ENCODE measurements at places on chromosomes 12 and 14.
A peak's percentile ranks its signal among the peaks of the same experiment; 100 is the strongest.

DNA sequence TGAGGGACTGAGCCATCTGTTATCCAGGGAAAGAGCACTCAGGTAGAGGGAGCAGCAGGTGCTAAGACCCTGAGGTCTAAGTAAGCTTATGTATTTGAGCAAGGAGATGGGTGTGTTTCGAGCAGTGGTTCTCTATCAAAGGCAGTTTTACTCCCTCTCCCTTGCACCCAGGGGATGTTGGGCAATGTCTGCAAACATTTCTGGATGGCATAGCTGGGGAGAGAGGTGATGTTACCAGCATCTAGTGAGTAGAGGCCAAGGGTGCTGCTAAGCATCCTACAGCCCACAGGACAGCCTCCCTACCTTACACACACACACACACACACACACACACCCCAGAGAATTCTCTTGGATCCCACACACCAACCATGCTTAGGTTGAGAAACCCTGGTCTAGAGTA lies 221.0 kb upstream of the PWP1 start:
- no peak for DNase-seq

GRCh38 chr14:26597589-26598080 lies at the start of gene NOVA1:
NOVA1 (minus strand) TSS chr14:26598033; CDS start chr14:26597436, 597 bp downstream.
- no peak for DNase-seq

GRCh38 chr14:60485598-60486251 lies at the start of gene C14orf39:
C14orf39 (minus strand) TSS chr14:60486063; CDS start chr14:60485078, 985 bp downstream.
- peak; percentile 61 for DNase-seq

GRCh38 chr14:33370426-33370825 lies 431.7 kb downstream of the NPAS3 start:
- no peak for DNase-seq

- DNase-seq: no peak
Measured at GRCh38 chr14:34364201-34364600, 97.8 kb downstream of the SPTSSA start.

DNA sequence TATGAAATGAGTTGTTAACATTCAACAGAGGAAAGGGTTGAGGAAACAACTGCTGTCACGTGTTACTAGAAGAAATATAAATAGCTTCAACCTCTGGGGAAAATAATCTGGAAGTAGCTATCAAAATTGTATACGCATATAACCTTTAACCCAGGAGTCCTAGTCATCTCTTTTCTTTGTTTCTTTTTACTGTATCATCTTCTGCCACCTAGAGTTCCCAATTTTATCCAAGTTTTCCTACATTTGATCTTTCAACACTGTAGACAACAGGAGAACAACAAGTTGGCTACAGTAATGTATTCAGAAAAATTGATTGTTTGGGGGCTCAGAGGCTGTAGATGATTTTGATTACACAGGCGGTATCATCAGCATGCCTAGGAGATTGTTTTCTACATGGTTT lies 453.7 kb downstream of the FSCB start:
- DNase-seq: no peak

DNA sequence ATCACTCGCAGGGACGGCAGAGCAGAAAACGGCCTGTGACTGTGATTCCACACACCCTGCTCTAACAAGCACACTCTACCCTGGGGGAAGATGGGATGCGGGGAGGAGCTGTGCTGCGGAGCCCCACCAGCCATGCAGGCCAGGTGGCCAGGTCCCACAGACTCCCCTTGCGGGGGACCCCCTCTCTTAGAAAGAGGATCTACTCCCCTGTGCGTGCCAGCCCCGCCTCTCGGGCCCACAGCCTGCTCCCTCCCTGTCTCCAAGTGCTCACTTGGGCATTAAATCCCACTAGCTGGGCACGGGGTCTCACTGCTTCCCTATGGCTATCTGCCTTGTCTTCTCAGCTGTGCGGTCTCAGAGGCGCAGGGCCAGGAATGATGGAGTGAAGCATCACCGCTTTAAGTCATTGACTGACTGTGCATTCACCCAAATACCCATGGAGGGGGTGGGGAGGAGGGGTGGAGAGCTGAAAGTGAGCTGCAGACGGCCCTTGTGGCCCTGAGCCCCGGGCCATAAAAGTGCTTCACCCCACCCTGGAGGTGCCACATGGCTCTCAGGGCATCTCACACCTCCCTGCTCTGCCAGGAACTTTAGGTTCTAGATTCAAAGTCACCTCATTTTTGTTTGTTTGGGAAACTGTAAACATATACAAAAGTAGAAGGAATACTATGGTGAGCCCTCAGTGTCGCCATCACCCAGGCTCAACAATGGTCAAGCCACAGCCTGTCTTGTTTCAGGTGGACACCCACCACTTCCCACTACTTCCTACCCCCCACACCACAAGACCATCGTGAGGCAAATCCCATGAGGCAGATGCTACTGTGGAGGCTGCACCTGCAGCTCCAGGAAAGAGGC lies 9.4 kb downstream of the STX2 start:
- no peak for DNase-seq

DNA sequence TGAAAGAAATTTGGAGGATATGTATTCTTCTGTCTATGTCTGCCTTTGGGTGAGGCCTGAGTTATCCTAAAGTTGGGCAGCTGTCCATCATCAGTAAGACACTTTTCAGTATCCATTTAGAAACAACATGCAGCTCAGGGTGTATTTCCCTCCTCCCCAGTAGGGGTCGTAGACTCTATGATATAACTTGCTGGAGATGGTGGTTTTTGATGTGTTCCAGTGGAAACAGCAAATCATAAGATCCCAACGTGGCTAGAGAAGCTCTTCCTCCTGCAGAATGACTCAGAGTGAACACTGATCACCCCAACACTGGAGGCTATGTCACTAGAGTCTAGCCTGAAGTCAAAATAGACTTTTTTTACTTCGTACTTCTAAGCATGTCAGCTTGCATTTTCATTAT lies 331.6 kb upstream of the STXBP6 start:
- DNase-seq: no peak

DNA sequence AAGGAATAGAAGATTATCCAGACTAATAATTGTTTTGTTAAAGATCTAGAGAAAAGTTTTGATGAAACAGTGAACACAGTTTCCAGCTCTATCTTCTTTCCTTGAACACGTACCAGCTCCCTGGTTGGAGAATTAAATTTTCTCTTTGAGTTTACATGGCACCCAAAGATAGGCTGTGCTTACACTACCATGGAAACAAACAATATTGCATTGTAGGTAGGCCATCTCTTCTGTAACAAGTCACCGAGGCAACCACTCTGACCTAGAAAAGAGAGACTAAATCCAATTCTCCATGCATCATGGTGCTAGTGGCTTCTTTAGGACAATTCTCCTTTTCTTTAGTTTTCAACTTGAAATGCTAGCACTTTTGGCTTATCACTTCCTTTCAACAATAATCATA lies 9.9 kb downstream of the BMAL2 start:
- DNase-seq: no peak

DNA sequence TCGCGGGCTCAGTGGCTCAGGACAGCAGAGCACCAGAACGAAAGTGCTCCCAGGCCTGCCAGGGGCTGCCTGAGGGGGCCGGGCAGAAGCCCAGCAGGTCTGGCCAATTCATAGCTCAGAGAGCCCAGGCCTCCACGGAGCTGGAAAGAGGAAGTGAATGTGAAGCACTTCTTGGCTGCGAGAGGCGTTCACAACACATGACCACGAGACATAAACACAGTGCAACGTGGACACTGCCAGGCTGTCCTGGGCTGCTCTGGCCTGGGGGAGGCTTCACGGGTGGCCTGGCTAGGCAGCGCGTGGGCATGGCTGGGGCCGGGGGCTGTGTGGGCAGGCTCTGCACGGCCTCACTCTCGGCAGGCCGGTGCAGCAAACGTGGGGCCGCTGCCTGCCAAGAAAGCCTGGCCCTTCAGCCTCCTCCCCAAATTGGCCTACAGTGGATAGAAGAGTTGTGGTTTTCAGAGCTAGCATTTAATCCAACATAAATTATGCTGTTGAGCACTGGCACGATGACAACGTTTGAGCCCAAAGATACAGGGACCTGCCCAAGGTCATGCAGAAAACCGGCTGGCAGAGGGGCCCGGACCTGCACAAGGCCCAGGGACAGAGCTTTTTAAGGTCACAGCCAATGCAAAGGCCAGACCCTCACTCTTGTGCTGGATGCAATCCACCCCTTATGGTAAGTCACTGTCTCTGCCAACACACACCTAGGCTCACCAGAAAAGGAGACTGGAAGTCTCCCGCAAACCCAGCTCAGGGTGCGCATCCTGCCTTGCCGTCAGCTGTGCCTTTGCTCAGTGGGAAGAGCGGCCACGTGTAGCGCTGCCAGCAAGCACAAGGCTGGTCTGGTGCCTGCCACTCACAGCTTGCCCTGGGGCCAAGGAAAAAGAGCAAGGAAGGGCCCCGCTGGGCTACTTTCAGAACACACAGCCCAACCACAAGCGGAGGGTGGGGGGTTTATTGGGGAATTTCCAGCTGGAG lies 8.6 kb downstream of the SLC25A29 start:
- no peak for DNase-seq

DNA sequence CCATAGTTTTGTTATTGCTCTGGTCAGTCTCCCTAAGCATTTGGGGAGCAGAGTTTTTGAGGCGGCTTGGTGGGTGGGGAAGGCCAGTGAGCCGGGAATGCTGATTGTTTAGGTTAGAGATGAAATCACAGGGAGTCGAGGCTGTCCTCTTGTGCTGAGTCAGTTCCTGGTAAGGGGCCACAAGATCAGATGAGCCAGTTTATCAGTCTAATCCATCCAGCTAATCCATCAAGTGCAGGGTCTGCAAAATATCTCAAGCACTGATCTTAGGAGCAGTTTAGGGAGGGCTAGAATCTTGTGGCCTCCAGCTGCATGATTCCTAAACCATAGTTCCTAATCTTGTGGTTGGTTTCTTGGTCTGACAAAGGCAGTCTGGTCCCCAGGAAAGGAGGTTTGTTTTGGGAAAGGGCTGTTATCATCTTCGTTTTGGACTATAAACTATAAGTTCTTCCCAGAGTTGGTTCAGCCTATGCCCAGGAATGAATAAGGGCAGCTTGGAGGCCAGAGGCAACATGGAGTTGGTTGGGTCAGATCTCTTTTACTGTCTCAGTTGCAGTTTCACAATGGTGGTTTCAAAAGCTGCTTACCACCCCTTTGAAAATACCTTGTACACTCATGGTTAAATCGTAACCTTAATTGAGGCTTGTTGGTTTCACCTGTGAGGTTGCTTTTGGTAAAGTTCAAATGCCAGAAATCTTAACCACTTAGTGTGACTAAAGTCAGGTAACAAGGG lies 33.6 kb upstream of the HIGD1C start:
- DNase-seq: no peak

DNA sequence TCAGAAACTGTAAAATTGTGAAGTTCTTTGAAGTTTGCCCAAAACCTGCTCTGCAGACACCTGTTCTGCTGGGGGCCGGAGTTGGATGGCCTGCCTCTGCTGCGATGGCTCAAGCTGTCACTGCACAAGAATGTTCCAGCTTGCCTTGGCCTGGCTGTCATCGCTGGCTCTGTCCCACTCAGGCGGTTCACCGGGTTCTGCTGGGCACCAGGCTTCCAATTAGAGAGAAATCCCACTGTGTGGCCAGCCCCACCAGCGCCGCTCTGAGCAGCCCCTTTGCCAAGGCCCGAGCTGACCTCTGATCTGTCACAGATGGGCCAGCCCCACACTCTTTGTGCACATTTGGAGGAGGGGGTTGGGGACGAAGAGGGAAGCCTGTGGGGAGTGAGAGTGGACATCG lies 71.7 kb upstream of the GPATCH2L start:
- no peak for DNase-seq

- no peak for DNase-seq
Measured at GRCh38 chr14:90453401-90453951, 56.6 kb downstream of the CALM1 start.

DNA sequence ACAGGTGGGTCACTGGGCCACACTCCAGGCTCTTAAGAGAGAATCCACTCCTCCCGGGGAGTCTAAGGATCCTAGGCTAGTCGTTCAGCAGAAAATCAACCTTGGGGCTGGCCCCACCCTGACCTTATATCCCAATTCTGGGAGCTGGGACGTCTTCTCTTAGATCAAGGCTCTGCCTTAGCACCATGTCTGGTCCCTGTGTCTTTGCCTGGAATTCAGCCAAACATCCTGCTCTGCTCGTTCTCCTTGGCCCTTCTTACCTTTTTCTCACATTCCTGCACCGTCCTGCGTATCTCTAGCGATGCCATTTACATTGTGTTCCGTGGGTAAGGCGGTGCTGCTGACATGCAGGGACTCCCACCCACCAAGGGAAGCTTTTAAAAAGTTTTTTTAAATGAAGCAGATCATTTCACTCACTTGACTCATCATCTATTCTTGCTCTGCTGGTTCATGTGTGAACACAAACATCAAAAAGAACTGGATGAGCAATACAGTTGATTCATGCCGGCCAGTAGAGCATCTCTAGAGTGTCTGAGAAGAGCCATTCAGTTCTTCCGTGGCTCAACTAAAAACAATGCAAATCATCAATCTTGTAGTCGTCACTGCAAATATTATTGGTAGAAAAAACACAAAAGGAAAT lies 50.2 kb downstream of the KCNK13 start:
- no peak for DNase-seq

DNA sequence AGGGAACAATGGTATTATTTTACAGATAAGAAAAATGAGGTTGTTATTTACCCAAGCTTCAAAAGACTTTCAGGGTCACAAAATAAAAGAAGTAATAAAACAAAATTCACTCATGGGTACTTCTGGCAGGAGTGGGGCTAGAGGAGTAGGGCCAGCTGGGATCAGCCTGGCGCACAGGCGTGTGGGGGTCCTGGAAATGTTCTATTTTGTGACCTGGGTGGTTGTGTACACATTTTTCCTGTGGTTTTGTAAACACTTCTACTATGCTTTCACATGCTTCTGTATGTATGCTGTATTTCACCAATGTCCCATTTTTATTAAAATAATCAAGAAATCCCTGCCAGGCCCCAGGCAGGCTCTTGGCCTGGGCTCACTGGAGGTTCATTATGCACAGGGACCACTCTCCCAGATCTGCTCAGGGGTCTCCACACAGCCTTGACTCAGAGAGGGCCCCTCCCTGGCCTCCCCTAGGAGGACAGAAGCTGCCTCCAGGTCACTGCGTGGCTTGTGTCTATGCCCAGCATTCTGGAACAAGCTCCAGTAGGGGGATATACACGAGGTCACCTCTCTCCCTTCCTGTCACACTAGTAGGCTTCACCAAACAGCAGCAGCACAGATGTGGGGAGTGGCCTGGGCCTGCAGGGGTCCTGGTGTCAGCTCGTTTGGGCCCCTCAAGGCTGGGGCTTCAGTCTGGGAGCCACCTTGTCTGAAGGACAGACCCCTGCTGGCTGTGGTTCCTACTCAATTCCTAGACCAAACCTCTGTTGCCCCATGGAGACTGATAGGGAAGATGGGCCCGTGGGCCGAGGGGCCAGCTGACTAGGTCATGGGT lies 37.8 kb downstream of the ANAPC7 start:
- DNase-seq: no peak

- DNase-seq: no peak
Measured at GRCh38 chr12:106386813-106387535, 29.4 kb downstream of the POLR3B start.

GRCh38 chr12:118011377-118011776 lies 5.1 kb upstream of the RFC5 start:
- no peak for DNase-seq

- DNase-seq: no peak
Measured at GRCh38 chr12:1424674-1425395, 169.5 kb downstream of the FBXL14 start.

DNA sequence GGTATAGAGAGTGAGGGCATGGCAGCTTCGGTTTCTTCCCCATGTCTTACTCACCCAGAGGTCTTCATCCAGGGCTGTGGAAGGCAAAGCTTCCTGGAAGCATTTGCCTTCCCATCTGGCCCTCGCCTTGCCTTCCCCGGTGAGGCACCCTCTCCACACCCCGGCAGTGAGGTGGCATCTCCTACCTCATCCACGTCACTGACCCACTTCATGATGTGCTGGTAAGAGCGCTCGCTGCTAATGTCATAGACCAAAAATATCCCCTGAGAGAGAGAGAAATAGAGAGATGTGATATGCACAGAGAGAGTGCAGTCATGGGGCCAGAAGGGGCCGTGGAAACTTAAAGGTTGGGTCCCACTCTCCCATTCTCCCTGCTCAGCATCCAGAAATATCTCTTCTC lies 8.3 kb upstream of the GPX2 start:
- no peak for DNase-seq
